ENCODE measurements at places on chromosomes 1 and 21. TPM values are rescaled to one million over a fixed set of nuclear protein-coding genes. Genes with fewer than 3 reads are reported as not detected.

AHCTF1 gene
- 19.1 TPM for polyA plus RNA-seq

SERPINC1 gene
- not detected for polyA plus RNA-seq

AGO1 gene
- 2.2 TPM for polyA plus RNA-seq

TMPRSS2 gene
- polyA plus RNA-seq = 0.03 TPM

MUL1 gene
- polyA plus RNA-seq = 45.0 TPM

GLIS1 gene
- 0.03 TPM for polyA plus RNA-seq

- no peak for DNase-seq
- H3K4me1 ChIP-seq = no peaks in the 10 kb centered on the region
- no peaks in the 10 kb centered on the region for H3K27me3 ChIP-seq
Measured at GRCh38 chr1:81345110-81345509, 455.6 kb upstream of the ADGRL2 start.

GRCh38 chr1:9389968-9390367 lies 97.3 kb downstream of the SPSB1 start:
- H3K27ac ChIP-seq = no peak overlapping the region
- no peak for DNase-seq
- H3K27me3 ChIP-seq = no peaks in the 10 kb centered on the region
- H3K36me3 ChIP-seq = no peaks in the 10 kb centered on the region
- peaks cover 16% of the 10 kb centered on the region for H3K4me1 ChIP-seq
- no peak overlapping the region for H3K4me3 ChIP-seq

GRCh38 chr21:35617491-35617890 lies 442.8 kb downstream of the SETD4 start:
- no peak overlapping the region for H3K4me3 ChIP-seq
- H3K27ac ChIP-seq = no peak overlapping the region
- no peak for DNase-seq
- H3K36me3 ChIP-seq = no peaks in the 10 kb centered on the region

GRCh38 chr1:228445843-228446650 lies 29.4 kb upstream of the TRIM17 start:
- DNase-seq = no peak
- no peaks in the 10 kb centered on the region for H3K36me3 ChIP-seq
- no peak overlapping the region for H3K27ac ChIP-seq
- H3K4me3 ChIP-seq = peak overlapping the region; percentile 41
- H3K27me3 ChIP-seq = peaks cover 2% of the 10 kb centered on the region

DNA sequence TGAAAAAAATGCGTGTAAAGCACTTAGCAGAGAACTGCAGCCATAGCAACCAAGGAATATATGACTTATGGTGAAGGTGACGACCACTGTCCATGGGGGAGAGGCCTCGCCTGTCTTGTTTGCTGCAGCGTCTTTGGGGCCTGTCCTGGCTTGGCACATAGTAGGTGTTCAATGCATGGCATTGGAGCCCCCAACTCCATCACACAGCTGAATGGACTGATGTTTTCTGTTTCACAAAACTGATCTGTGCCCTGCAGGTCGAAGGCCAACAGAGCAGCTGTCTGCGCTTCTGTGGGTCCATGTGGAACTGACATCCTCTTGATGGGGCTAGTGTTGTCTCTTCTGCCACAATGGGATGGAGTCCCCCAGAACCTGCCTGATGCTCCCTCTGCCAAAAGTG lies 296.0 kb downstream of the PTPRU start:
- no peaks in the 10 kb centered on the region for H3K4me1 ChIP-seq
- H3K4me3 ChIP-seq = no peak overlapping the region
- no peak for DNase-seq
- no peak overlapping the region for H3K27ac ChIP-seq

GRCh38 chr1:207140536-207140935 lies 36.5 kb downstream of the C4BPA start:
- DNase-seq = no peak
- no peak overlapping the region for H3K4me3 ChIP-seq
- H3K4me1 ChIP-seq = no peaks in the 10 kb centered on the region
- no peaks in the 10 kb centered on the region for H3K27me3 ChIP-seq

- H3K4me3 ChIP-seq = no peak overlapping the region
- no peaks in the 10 kb centered on the region for H3K36me3 ChIP-seq
- H3K27ac ChIP-seq = no peak overlapping the region
- H3K4me1 ChIP-seq = no peaks in the 10 kb centered on the region
- DNase-seq = no peak
Measured at GRCh38 chr1:76379506-76379905, 305.0 kb downstream of the ST6GALNAC3 start.

DNA sequence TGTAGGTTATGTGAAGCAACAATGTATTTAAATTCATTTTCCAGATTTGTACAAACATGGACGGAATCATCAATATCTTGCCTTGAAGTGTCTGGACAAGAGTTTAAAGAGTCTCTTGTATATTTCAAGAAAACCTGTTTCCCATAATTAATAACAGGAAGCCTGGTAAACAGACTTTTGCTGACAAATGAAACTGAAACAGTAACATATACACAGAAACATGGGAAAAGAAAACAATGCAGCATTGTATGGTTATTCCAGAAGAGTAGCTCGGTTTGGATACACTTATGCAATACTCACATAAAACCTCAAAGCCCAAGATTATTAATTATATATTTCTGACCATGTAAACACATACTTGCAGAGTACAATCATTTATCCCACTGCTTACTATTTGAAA lies 265.5 kb downstream of the PTPRC start:
- H3K4me1 ChIP-seq = peaks cover 18% of the 10 kb centered on the region
- H3K4me3 ChIP-seq = no peak overlapping the region
- no peaks in the 10 kb centered on the region for H3K27me3 ChIP-seq
- H3K27ac ChIP-seq = no peak overlapping the region
- H3K36me3 ChIP-seq = no peaks in the 10 kb centered on the region
- no peak for DNase-seq

- no peak overlapping the region for H3K4me3 ChIP-seq
- H3K27ac ChIP-seq = no peak overlapping the region
- H3K4me1 ChIP-seq = no peaks in the 10 kb centered on the region
- H3K27me3 ChIP-seq = peaks cover 42% of the 10 kb centered on the region
- no peak for DNase-seq
Measured at GRCh38 chr21:42374457-42374856, 8.1 kb upstream of the TFF1 start.

- DNase-seq = no peak
- no peak overlapping the region for H3K27ac ChIP-seq
- H3K36me3 ChIP-seq = no peaks in the 10 kb centered on the region
- no peak overlapping the region for H3K4me3 ChIP-seq
Measured at GRCh38 chr1:119720866-119721440, 9.2 kb downstream of the PHGDH start.

GRCh38 chr1:21937372-21938121 lies 437 bp upstream of the HSPG2 start:
- DNase-seq = peak; percentile 91
- H3K36me3 ChIP-seq = no peaks in the 10 kb centered on the region
- H3K4me3 ChIP-seq = peak overlapping the region; percentile 70

GRCh38 chr1:85124091-85124490 lies 75.8 kb upstream of the MCOLN3 start:
- H3K27ac ChIP-seq = no peak overlapping the region
- no peaks in the 10 kb centered on the region for H3K4me1 ChIP-seq
- no peak for DNase-seq
- H3K36me3 ChIP-seq = no peaks in the 10 kb centered on the region

All from psoas muscle (tissue), 8 donors.